ENCODE measurements at places on chromosomes 1 and 21.

DNA sequence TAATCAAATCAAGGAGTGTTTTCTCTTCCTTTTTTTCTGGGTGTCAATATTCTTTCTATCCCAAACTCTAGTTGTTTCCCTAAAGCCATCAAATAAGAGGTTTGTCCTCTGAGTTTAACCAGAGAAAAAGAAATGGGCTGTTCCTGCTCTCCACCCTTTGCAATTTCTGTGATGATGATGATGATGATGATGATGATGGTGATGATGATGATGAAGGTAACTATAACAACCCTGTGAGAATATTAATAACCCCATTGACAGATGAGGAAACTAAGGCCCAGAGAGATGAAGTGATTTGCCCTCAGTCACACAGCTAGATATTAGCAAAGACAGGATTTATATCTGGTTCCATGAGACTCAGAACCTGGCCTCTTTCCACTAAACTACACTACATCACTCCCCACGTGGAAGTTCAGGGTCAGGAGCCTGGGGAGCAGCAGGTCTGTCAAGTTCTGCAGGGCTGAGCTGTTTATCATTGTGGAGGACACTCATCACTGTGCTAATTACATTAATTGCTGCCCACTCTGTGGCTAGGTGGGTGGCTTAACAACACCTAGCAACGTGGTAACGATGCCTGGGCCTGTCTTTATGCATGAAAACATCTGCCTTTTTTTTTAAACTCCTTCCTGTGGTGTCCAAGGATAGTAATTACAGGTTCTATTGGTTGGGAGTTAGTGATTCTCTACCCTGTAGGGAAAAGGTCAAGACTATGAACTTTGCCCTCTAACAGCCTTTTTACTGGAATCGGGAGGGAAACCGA is 19.0 kb upstream of the JUN start:
- DNase-seq: no peak

DNA sequence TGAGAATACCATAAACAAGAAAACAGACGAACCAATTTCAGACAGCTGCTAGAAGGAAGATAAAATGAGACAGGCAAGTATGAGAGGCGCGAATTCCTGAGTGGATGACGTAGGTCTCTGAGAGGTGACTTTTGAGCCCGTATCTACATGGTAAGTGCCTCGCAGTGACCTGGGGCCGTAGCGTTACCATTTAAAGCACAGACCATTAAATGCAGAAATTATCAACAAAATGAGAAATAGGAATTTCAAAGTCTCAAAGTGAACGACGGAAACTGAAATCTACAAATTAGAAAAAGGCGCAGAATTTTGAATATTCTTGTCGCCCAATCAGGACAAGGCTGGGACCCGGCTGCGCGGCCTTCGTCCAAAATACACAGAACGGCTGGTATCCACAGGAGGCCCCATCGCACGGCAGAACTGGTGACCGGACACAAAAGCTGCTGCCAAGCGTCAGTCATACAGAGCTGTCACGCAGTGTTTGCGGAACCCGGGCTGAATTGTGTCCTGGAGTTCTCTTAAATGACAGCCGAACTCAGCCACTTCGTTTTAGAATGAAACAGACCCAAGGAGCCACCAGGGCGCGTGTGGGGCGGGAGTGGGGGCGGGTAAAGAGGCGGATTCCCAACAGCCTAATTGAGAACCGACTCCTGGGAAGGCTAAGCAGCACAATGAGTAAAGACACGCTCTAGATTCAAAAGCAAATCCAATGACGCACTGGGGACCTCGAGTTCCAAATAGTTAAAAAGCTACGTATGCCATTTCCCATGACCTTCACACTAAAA is 13.8 kb upstream of the BOLA1 start:
- DNase-seq: peak; percentile 34

GRCh38 chr1:228415853-228416216 is 826 bp downstream of the TRIM17 start:
- DNase-seq: no peak

DNA sequence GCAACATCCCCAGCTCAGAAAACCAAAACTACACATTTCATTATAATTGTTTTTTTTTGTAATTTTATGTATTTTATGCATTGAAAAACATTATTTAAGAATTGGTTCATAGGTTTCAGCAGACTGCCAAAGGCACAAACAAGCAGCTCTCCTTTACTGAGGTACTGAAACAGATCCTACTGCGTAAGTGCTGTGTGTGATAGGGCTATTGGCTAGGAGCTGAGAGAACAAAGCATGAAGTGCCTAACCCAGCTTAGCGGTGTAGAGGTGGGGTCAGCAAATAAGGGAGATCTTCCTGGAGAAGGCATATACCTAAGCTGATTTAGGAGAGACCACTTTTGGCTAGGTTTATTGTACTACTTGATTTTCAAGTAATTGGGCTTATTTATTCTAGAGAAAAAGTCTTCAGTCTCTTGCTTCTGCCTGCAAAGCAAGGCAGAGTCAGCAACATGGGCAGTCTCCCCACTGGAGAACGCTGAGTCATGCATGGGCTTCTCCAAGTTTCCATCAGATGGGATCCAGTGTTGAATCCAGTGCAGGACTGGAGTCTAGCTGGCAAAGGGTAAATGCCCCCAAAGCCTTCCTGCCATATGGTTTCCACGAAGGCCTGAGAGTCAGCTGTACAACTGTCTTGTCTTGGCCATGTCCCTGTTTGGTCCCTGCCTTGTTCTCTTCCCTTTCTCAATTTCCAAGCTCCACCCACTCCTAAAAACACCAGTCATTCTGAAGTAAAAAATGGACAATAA is 18.0 kb upstream of the YTHDF2 start:
- DNase-seq: no peak

DNA sequence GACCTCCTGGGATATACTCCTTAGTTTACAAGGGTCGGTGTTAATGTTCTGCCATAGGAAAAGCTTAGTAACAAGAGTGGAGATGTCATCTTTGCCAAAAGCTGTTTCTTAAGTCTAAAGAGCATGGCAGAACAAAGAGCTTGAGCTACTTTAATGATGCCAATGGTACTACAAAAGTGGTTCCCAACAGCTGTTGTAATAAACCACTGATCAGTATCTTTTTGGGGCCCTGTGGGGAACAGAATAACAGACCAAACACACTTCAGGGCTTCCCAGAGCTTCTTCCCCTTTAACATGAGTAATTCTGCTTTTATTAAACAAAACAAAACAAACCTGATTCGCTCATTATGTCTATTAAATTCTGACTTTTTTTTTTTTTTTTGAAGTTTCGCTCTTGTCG is 116.3 kb downstream of the NCAM2 start:
- no peak for DNase-seq

GRCh38 chr1:6917067-6917466 is 131.8 kb downstream of the CAMTA1 start:
- DNase-seq: no peak

- DNase-seq: no peak
These were observed 66.1 kb downstream of the ADARB1 start for GRCh38 chr21:45140346-45140940.

DNA sequence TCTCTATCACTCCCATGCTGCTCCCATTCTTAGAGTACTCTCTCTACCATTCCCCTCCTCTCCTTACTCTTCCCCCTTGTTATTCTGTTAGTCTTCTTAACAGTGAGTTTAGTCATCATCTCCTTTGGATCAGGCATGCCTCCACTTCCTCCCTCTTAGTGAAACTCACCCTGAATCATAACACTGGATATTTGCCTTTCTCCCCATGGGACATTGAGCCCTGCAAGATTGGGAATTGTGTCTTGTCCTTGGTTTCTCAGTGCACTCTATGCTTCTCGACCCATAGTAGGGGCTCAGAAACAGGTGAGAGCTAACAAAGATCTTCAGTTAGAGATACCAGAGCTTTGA is 68.3 kb upstream of the GCLM start:
- DNase-seq: no peak

Data from stimulated activated CD4-positive, alpha-beta T cell treated with anti-CD3 and anti-CD28 coated beads, TNF-alpha, amount 100 ng/mL, for 1 hour (primary cell).